Activated CD4-positive, alpha-beta T cell treated with anti-CD3 and anti-CD28 coated beads, Interleukin-2, amount 50 U/mL, for 24 hours (primary cell): ENCODE measurements at places on chromosomes 2 and 18.

DNA sequence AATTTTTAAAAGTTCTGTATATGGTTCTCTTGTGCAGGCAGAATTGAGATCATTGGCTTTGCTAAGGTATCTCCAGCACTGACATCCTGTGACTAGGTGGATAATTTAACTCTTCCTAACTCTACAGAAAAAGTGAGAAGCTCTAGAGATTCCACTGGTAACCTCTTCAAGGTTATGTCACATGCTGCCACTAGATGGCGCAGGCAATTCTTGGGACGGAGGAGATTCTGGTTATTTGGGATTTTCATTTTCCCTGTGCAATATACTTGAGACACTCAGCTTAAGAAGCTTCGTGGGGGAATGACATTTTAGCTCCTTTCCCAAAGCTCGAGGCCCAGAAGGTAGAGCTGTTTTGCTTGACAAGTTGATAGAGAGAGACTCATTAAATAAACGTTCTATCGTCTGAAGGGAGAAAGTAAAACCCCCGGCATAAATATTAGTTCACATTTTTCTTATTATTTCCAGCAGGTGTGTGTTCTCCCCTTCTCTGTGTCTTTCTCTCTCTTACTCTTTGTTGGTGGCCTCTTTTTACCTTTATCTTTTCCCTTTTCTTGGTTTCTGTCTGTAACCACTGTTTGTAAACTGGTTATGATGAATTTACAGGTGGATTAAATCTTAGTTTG lies 26.6 kb upstream of the LANCL1 start:
- peak; percentile 7 for DNase-seq

DNA sequence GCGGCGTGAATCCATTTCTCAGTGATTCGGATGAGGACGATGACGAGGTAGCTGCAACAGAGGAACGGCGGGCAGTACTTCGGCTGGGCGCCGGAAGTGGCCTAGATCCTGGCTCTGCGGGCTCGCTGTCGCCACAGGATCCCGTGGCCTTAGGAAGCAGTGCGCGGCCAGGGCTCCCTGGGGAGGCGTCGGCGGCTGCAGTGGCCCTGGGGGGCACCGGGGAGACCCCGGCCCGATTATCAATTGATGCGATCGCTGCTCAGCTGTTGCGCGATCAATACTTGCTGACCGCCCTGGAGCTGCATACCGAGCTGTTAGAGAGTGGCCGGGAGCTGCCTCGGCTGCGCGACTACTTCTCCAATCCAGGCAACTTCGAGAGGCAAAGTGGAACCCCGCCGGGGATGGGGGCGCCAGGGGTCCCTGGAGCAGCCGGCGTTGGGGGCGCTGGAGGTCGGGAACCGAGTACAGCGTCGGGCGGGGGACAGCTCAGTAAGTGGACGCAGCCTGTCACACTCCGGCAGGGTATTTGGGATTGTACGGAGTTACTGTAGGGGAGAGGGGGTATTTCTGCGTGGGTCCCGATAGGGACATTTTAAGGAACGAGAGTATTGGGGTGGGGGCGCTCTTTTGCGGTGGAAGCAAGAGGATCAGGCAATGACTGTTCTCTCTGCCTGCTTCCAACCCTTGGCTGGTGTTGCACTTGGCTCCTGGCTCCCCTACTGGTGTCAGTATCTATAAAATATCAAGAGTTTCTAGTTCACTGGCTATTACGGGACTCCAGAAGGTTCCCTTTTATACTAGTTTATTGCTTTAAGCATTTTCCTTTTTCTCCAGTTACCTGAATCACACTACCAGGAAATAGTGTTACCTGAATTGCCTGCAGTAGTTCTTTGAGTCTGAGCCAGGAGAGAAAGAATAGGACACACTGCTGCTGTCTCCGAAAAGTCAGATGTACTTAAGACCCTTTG lies 772 bp downstream of the RELCH start:
- peak; percentile 24 for DNase-seq

- no peak for DNase-seq
Observed at GRCh38 chr18:59988098-59988706, 88.4 kb downstream of the PMAIP1 start.

DNA sequence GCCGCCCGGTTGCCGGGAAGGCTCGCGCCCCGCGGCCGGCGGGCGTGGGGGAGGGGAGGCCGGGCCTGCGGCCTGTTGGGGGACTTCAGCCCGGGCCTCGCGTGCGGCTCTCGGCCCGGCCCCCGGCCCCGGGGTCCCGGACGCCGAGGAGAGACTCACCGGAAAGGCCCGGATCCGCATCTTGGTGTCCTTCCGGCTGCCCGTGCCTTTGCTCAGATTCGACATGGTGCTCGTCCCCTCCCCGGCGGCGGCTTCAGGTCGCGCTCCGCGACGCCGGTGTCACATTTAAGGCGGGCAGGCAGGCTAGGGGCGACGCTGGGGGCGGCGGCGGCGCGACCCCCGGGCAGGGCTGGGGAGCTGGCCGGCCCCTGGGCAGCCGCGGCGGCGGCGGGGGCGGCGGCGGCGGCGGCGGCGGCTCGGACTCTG lies 365 bp downstream of the CUL3 start:
- DNase-seq = peak; percentile 47

- DNase-seq = no peak
Observed at GRCh38 chr2:42826231-42826630, 33.8 kb upstream of the HAAO start.
